ENCODE measurements at places on chromosomes 3 and 15.
A peak's percentile ranks its signal among the peaks of the same experiment; 100 is the strongest.

DNA sequence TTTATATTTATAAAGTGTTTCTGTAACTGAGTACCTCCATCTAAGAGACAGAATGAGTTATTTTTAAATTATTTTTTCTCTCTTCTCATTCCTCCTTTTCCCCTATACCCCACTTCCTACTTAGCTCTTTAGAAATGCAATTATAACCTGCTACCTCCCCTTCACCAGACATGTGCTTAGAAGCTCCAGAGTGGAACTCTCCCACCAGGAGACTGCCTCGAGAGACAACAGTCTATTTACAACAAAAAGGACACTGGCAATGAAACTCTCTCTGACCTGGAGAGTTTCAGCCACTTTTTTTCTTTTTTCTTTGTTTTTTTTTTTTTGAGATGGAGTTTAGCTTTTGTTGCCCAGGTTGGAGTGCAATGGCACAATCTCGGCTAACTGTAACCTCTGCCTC lies 109.4 kb upstream of the PLXND1 start:
- DNase-seq = no peak

GRCh38 chr15:49620199-49620598 lies 419 bp downstream of the FAM227B start:
- no peak for DNase-seq

DNA sequence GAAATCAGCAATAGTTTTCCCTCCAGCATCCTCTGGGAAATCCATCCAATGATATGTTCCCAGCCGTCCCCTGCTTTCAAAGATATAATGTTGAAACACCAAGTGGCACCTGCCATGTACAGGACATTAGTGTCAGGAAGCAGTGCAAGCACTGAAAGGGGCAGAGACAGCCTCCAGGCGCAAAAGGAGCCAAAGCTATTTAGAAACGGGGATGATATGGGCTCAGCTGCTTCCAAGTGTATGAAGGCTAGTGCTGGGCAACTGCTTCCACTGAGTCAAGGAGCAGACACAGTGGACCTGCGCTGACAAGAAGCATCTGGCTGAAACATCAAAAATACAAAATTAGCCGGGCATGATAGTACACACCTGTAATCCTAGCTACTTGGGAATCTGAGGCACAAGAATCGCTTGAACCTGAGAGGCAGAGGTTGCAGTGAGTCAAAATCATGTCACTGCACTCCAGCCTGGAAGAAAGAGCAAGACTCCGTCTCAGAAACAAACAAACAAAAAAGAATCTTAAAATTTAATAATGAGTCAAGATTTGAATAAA lies 119.7 kb downstream of the AQP9 start:
- peak; percentile 92 for DNase-seq

GRCh38 chr15:42494998-42495360 lies 455 bp upstream of the SNAP23 start:
- no peak for DNase-seq

DNA sequence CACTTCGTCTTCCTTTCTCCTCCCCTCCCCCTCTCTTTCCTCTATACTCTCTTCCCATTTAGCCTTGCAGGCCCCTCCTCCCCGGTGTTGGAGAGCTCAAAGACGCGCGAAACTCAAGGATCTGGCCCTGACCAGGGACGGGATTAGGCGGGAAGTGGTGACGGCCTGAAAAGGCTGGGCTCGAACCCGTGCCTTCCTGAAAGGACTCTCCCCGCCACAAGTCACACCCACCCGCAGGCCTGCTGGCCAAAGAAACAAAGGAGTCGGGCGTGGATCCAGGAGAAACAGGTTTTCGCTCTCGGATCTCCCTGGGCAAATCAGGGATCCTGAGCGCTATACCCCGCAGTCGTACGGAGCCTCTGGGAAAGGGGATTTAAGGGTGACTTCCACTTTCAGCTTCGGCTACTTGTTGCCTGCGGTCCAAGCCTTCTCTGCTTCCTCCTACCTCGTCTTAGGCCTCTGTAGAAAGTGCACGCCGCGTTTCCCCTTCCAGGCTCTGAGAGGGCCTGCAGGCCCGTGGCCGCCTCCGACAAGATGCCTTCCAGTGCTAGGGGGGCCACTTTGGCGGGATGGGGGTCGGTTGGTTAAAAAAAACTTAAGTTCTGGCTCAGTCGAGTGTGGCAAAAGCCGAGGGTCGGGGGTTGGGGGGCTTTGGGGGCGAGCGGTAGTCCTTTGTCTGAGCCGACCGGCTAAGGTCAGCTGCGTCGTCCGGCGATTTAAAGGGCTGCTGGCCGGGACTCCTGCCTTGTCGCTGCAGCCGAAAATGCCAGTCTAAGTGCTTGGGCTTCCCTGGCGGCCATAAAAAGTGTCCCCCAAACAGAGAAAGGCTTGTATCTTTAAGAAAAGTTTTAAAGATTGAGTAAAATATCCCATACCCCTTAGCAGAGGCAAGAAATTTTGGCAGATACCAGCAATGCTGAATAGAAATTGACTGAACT lies 8.2 kb downstream of the ZIC4 start:
- DNase-seq = no peak

DNA sequence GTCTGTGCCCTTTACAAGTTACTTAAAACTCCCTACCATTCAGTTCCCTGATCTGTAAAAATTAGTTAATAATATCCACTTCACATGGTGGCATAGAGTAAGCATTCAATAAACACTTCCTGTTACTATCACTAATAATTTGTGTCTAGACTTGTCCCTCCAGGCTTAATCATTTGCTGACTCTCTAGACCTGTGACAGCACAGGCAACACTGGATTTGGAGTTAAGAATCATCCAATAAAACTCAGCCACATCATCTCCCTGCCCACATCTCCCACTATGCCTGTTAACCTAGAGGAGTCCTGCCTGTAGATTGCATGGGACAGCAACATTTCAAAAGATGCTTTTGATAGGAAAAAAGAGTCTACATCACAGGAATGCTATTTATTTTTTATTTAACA lies 564.6 kb downstream of the MFSD1 start:
- DNase-seq = no peak

DNA sequence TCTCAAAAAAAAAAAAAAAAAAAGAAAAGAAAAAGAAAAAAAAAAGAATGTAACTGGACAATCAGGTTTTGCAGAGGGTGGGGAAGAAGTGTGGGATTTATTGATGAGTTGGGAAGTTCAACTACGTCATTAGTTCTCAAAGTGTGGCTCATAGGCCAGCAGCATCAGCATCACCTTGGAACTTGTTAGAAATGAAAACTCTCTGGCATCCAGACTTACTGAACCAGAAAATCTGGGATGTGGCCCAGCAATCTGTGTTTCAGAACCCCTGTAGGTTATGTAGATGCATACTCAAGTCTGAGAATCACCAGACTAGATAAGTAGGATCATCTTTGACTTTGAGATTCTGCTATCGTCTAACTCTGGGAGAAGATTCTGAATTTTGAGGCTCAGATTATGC lies 45.8 kb upstream of the ETV5 start:
- no peak for DNase-seq

GRCh38 chr3:37498126-37499039 lies 324.0 kb upstream of the LRRFIP2 start:
- no peak for DNase-seq

GRCh38 chr3:186185194-186185787 lies 76.4 kb upstream of the ETV5 start:
- DNase-seq = no peak

DNA sequence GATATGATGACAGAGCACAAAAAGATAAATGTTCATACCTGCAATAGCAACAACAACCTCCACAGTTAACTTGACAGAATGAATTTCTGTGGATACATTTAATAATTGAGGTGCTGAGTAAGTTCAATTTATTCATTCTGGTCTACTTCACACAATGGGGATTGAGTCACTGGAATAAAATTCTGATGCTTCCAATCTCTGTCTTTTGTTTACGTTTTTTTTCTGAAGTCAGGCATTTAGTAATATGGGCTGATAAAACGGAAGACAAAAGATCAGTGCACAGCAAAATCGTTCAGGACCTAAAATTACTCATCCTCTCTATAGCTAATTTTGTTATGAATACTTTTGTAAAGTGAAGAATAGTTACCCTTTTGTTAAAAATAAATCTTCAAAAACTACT lies 565.9 kb upstream of the CCDC54 start:
- no peak for DNase-seq

- DNase-seq = no peak
Measured at GRCh38 chr3:53258600-53259426, 3.0 kb upstream of the TKT start.

- no peak for DNase-seq
Measured at GRCh38 chr3:156605686-156606605, 51.0 kb upstream of the SSR3 start.

DNA sequence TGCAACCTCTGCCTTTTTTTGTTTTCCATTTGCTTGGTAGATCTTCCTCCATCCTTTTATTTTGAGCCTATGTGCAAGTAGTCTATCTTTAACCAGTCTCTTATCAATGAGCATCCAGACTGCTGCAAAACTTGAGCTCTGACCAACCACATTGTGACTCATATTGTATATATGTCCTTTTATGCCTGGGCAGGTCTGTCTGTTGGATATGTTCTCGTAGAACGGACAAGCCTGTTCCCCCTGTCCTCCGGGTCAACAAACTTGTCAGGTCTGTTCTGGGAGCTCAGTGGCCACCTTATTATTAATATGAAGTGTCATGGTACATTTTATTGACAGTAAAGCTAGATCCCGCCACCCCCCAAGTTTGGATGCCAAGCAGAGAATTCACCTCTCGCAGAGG lies 252.9 kb upstream of the ST8SIA2 start:
- DNase-seq = no peak

Measured in NCI-H1105 (cell line).